Activated T-helper 2 cell treated with anti-CD3 and anti-CD28 coated beads, Interferon-gamma antibody, Interleukin-2, Interleukin-4, amounts not matched to agents 10 μg/mL and 5 μg/mL and 100 μg/mL, durations not matched to agents 14 hours and 24 hours and 36 hours (primary cell): ENCODE measurements at places on chromosomes 5 and 9. TPM values are rescaled to one million over a fixed set of nuclear protein-coding genes. Genes with fewer than 3 reads are reported as not detected.

Gene FBP2
- not detected in 2 replicates for total RNA-seq

Gene TICAM2
- total RNA-seq: 0.85 TPM in 1 of 2 replicates, not detected in the other

Gene SH3GL2
- not detected in 2 replicates for total RNA-seq

Gene PNPLA7
- 1.6 TPM in 2 replicates for total RNA-seq

Gene ZMYND19
- 72.4 and 74.4 TPM in 2 replicates for total RNA-seq

Gene CNTFR
- not detected in 2 replicates for total RNA-seq

Gene OLFML2A
- 0.11 TPM in 1 of 2 replicates, not detected in the other for total RNA-seq

Gene TRPM3
- not detected in 2 replicates for total RNA-seq

Gene PCDHB6
- not detected in 2 replicates for total RNA-seq

Gene FBXO4
- 16.1 and 17.2 TPM in 2 replicates for total RNA-seq

Gene TMEFF1
- total RNA-seq: 0.52 and 1.1 TPM in 2 replicates

Gene TRIM36
- total RNA-seq: not detected in 2 replicates

Gene NR5A1
- not detected in 2 replicates for total RNA-seq

Gene ABO
- total RNA-seq: 0.14 and 0.30 TPM in 2 replicates
